Right cardiac atrium (tissue), 5 donors: ENCODE measurements at places on chromosomes 11 and 22. TPM values are rescaled to one million over a fixed set of nuclear protein-coding genes. Genes with fewer than 3 reads are reported as not detected.

The OR6A2 gene
- polyA plus RNA-seq: not detected

The MN1 gene
- polyA plus RNA-seq: 3.8 TPM

The EXPH5 gene
- 0.41 TPM for polyA plus RNA-seq

The OR6M1 gene
- polyA plus RNA-seq: not detected

The MAJIN gene
- not detected for polyA plus RNA-seq

The GUCY1A2 gene
- polyA plus RNA-seq: 0.43 TPM

The YAP1 gene
- 32.0 TPM for polyA plus RNA-seq

The DERL3 gene
- polyA plus RNA-seq: 5.0 TPM

The SCN3B gene
- polyA plus RNA-seq: 0.41 TPM

The TRIM49 gene
- polyA plus RNA-seq: not detected

The NAALADL1 gene
- polyA plus RNA-seq: 7.1 TPM

The SLC37A2 gene
- polyA plus RNA-seq: 0.97 TPM

The AP5B1 gene
- polyA plus RNA-seq: 6.6 TPM

The TMEM191C gene
- 0.66 TPM for polyA plus RNA-seq

The NLRP14 gene
- 0.05 TPM for polyA plus RNA-seq
